Stimulated activated CD8-positive, alpha-beta memory T cell treated with anti-CD3 and anti-CD28 coated beads, Interleukin-15, amount 100 ng/mL, for 24 hours (primary cell): ENCODE measurements at places on chromosomes 11 and 22.

DNA sequence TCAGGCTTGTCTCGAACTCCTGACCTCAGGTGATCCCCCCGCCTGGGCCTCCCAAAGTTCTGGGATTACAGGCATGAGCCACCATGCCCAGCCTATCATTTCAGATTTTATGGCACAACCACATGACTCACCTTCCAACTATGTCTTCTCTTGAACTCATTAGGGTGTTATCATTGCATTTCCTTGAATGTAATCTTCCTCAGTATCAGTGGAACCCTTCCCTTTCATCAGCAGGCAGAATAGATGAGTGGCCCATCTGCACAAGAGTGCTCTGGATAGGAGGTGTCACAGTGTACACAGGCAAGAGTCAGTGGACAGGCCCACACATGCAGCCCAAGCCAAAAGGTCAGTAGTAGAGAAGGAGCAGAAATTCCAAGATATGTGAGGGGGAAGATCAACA is 29.1 kb upstream of the AQP11 start:
- no peak for DNase-seq

DNA sequence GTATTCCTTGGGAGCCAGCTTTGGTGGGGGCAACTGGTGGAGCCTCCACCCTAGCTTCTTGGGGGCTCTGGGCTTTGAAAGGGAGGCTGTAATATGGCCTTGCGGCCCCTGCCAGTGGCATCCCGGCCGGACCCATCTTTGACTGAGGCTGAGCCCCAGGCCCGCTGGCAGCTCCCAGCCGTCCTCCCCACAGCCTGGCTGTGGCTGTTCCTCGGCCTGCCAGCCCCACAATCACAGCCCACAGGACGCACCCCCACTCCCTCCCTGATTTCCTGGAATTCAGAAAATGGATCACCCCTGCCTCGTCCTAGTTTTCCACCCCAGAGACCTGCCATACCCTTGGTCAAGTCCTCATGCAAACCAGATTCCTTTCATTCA is 23.2 kb downstream of the SERPINH1 start:
- no peak for DNase-seq

DNA sequence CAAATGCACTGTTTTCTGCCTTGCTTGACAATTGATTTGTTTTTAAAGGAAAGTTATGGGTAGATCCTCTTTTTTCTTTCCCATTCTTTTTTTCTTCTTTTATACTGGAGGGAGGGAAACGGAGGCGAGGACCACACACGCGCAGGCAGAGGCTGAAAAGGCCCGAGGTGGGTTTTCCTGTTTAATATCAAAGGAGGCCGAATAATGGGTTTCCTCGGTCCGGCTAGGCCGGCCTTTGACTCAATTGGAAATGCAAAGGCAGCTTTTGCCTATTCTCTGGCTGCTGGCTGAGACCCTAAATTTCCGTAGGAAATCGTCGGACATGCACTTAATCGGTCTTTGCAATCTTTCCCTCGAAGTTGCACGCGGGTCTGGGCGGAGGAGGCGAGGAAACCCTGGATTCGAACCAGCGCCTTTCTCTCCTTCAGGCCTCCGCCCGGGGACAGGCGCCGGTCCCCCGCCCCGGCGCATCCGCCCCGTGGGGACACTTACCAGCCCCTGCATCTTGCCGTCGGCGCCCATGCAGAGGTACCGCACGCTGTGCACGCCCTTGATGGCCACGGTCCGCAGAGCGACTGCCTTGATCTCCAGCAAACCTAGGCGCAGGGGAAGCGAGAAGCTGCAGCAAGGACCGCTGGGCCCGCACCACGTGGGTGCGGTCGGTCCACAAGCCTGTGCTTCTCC is 911 bp downstream of the FGF19 start:
- no peak for DNase-seq

GRCh38 chr22:37162221-37163095 is 12.7 kb upstream of the IL2RB start:
- DNase-seq: no peak

- DNase-seq: no peak
Observed at GRCh38 chr11:47550288-47551047, 2.5 kb downstream of the CELF1 start.

GRCh38 chr11:125279676-125280418 is 115.3 kb downstream of the PKNOX2 start:
- DNase-seq: no peak

- DNase-seq: no peak
Observed at GRCh38 chr11:46357483-46357936, 10.2 kb downstream of the DGKZ start.

DNA sequence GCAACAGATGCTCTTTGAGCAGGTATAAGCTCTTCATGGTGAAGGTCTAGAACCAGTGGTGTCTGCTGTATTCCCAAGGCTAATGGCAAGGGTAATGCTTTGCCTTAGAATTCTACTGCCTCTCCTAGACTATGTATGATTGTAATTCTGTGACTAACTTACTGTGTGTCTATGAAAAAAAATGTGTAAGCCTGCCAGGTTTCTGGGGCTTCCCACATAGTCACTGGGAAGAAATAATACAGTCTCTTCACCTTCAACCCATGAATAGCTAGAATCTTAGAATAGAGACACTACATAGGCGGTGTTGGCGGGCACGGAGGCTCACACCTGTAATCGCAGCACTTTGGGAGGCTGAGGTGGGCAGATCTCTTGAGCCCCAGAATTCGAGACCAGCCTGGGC is 84.1 kb downstream of the C11orf91 start:
- DNase-seq: no peak

GRCh38 chr11:78207532-78208256 is 19.0 kb downstream of the USP35 start:
- DNase-seq: no peak

GRCh38 chr22:36360871-36361383 is 26.8 kb downstream of the MYH9 start:
- DNase-seq: no peak

GRCh38 chr22:39182478-39183030 is 30.1 kb upstream of the CBX7 start:
- DNase-seq: no peak

GRCh38 chr22:43205748-43206508 is 19.0 kb upstream of the TTLL12 start:
- no peak for DNase-seq

GRCh38 chr11:48043111-48043990 is 63.0 kb downstream of the PTPRJ start:
- no peak for DNase-seq

DNA sequence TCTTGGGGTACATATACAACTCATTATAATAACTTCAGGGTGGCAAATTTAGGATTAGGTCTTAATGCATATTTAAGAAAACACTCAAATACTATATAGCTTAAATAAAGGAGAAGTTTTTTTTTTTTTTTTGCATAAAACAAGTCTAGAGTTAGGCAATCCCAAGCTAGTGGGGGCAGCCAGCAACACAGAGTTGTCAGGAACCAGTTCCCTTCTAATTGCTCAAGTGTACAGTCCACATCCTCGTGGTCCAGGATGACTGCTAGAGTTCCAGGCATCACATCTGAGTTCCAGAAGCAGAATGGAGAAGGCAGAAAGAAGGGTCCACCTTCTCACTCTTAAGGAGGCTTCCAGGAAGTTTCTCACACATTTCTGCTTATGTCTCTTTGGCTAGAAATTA is 261.9 kb upstream of the PLET1 start:
- no peak for DNase-seq

DNA sequence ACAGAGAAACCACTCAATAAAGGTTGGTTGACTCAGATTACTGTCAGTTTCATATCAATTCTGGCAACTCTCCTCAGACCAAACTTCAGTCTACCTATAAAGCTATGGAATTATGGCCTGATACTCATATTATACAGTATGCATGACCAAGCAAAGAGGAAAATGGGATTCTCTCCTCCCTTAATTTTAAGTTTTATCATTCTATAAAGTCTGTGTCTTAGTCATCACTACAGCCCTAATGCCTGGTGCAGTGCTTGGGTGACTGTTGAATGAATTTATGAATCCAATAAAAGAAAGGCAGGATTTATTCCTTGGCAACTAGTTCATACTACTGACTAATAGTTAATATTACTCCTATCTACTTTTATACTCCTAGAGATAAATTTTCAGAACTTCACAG is 37.6 kb upstream of the GRAMD1B start:
- no peak for DNase-seq

DNA sequence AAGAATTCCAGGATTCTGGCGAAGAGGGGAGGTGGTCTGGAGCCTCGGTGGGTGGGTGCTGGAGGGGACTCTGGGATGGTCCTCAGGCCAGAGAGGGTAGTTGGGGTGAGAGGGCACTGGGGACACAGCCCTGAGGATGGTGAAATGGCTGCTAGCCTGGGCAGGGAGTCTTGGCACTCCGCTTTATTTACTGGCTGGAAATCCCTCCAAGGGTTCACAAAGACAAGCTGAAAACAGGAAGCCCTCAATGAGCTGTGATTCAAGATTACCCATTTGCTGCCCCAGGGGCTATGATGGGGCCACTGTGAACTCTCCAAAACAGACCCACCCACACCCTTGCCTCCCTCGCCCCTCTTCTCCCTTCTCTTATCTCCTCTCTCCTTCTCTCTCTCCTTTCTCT is 71.9 kb downstream of the FBXO7 start:
- no peak for DNase-seq

DNA sequence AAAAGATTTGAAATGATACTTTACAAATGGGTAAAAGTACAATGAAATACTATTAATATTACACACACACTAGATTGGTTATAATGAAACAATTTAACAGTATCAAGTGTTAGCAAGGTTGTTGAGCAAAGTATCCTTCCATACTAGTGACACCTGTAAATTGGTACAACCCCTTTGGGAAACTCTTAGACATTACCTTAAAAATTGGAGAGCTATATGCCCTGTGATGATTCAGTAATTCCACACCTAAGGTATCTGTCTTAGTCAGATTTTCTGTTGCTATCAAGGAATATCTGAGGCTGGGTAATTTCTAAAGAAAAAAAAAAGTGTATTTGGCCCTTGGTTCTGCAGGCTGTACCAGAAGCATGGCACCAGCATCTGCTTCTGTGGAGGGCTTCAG is 7.4 kb upstream of the GDPD4 start:
- no peak for DNase-seq

GRCh38 chr11:7204778-7205177 is 46.9 kb upstream of the SYT9 start:
- DNase-seq: no peak

- no peak for DNase-seq
Observed at GRCh38 chr11:67313125-67313890, 10.0 kb downstream of the SSH3 start.

DNA sequence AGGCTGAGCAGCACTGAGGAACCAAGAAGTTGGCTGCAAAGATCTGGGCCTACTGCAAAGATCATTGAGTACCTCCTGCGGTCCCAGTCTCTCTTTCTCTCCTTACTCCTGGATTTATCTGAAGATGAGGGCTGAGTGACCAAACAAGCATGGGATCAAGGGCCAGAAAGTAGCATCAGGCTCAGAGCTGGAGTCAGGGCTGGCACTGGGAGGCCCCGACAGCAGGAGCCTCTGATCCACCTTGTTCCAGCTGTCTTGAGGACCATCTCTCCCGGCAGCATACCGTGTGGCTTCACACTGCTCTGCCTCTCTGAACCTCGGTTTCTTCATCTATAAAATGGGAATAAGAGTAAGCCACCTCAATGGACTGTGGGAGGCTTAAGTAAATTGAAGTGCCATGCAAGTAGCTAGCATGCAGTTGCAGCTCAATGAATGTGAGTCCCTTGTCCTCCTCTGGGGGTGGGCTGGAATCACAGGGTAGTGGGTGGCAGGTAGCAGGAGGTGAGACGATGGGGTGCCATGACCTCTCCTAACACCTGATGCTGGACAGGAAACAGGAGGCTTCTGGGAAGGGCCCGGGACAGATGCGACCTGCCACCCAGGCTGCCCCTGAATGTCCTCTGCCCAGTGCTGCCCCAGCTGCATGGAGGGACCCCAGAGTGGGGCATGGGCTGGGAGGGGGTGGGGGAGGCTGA is 52.5 kb upstream of the PRDM11 start:
- DNase-seq: no peak

DNA sequence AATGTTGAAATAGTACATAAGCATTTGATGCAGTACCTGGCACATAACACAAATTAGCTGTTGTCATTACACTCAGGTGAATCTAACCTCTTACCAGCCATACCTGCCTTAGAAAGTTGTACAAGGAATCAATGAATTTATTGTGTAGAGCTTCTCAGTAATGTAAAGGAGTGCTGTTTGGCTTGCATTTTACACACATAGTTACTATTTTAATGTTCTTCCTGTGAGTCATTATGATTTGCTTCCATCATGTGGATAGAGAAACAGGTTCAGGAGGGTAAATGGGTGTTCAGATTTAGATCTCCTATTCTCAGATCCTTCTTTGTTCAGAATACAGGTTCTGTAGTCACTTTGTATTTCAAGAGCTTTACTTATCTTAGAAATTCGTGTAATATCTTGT is 27.6 kb upstream of the RCE1 start:
- DNase-seq: no peak

- DNase-seq: no peak
Observed at GRCh38 chr11:62383822-62384221, 35.0 kb upstream of the SCGB1A1 start.

DNA sequence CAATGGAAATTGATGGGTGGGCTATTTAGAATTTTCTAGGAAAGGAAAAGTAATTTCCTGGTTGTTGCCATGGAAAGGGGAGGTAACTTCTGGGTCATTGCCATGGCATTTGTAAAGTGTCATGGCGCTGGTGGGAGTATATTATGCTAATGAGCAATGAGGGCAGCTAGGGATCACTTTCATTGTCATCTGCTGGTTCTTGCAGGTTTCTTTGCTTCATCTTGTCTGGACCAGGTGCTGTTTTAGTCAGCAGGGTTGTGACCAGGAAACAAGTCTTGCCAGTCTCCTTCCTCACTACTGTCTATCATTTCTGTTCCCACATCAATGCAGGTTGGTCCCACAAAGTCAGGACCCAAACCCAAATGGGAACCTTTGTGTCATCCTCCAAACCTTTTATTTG is 237.6 kb upstream of the C11orf87 start:
- DNase-seq: no peak

- DNase-seq: no peak
Observed at GRCh38 chr11:113440816-113441215, 34.4 kb downstream of the DRD2 start.

GRCh38 chr11:123301013-123301591 is 106.1 kb upstream of the CLMP start:
- no peak for DNase-seq

DNA sequence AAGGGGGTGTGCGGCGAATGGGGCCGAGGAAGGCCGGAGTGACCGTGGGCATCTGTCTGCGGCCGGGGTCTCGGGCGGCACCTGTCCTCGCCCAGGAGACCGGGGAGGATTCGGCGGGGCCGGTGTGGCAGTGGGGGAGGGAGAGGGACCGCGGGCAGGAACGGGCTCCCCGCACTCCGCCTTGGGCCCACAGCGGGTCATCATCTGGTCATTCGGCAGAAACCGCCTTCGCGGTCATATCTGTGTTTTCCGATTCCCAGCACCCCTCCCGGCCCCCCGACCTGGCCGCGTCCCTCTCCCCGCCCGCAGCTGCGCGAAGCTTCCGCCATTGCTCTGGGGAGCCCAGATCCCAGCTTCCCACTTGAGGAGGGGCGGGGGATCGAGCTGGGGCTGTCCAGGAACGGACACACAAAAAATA is 824 bp upstream of the CBX6 start:
- DNase-seq: no peak

DNA sequence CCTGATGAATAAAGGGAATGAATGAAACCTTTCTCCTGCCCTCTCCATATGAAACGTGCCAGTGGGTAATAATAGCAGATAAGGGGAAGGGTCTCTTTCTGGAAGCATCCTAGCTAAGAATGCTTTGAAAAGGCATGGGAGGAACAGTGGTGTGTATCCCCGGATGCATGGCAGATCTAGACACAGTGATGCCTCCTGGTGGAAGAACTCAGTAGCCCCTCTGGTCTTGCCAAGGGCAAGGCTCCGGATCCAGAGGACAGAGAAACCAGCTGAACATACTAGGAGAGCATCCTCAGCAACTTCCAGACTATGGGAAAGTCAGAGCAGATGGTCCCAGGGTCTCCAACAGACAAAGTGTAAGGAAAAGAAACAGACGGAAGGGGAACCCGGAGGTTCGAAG is 6.4 kb downstream of the BAIAP2L2 start:
- no peak for DNase-seq
